ENCODE measurements at places on chromosomes 1 and 21.

- no peak for DNase-seq
Measured at GRCh38 chr21:26224366-26224765, 53.8 kb upstream of the APP start.

DNA sequence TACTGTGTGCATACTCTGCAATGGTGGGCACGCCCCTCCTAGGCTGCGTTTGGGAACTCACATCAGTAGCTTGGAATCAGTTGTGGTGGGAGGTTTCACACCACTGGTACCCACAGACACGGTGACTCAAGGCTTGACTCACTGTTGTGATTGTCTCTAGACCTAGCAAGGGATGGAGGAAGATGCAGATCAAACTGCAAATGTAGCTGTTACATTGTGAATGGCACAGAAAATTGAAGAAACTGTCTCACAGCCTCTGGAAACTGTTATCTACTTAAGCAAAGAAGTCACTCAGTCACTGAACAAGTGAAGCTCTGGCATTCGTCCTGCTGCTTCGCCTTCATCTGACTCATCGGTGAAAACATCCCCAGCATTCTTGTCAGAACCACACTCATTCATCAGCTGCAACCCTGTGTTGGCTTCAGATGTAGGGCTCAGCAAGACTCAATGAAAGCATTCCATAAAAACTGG is 59.5 kb downstream of the POFUT2 start:
- no peak for DNase-seq

- no peak for DNase-seq
Measured at GRCh38 chr1:99407018-99407417, 142.7 kb downstream of the PLPPR4 start.

DNA sequence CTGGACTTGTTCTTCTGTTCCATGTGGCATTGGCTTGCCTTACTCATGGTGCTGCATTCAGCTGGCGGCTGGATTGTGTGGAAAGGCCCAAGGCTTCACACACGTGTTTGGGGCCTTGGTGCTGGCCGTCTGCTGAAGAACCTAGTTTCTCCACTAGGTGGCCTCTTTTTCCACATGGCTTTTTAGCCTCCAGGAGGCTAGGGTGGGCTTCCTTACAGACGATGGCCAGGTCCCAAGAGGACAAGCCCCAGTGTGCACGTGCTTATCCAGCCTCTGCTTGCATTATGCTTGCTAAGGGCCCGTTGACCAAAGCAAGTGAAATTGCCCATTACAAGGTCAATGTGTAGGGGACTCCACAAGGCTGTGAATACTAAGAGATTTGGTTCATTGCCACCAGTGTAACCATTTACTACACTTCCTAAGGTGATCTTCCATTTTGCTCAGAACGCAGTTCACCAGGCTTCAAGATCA is 47.5 kb upstream of the FOXO6 start:
- no peak for DNase-seq

DNA sequence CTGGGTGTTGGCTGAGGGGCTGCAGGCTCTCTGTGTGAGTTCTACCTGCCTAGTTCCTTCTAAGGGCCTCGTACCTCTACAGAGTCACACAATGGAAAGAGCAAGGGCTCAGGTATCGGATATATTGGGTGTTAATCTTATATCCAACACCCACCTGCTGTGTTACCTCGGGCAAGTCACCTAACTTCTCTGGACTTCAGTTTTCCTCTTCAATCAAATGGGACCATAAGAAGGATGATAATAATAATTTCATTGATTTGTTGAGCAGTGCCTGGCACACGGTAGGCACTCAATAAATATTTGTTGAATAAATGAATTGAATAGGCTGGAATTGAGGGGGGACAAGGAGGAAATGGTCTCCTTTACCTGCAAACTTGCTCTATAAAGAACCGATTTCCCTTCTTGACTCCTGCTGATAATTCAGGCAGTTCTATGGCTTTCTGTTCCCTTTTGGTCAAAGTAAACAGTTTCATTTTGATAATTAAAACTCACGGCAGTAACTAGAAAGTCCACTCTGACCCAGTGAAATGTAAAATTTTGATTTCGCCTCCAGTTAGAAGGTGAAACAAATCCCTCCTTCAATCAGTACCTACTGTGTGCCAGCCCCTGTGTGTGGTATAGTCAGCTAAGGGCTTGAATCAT is 16.5 kb upstream of the MAN1C1 start:
- no peak for DNase-seq

DNA sequence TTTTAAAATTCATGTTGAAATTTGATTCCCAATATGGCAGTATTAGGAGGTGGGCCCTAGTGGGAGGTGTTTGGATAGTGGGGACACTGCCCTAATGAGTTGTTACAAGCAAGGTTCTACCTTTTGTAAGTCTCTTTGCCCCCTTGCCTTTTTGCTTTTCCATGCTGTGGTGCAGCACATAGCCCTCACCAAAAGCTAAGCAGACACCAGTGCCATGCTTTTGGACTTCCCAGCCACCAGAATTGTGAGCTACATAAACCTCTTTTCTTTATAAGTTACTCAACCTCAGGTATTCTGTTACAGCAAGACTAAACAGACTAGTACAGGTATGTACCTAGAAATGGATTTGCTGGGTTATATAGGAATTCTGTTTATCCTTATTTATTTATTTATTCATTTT is 13.7 kb downstream of the ZMYM4 start:
- no peak for DNase-seq

DNA sequence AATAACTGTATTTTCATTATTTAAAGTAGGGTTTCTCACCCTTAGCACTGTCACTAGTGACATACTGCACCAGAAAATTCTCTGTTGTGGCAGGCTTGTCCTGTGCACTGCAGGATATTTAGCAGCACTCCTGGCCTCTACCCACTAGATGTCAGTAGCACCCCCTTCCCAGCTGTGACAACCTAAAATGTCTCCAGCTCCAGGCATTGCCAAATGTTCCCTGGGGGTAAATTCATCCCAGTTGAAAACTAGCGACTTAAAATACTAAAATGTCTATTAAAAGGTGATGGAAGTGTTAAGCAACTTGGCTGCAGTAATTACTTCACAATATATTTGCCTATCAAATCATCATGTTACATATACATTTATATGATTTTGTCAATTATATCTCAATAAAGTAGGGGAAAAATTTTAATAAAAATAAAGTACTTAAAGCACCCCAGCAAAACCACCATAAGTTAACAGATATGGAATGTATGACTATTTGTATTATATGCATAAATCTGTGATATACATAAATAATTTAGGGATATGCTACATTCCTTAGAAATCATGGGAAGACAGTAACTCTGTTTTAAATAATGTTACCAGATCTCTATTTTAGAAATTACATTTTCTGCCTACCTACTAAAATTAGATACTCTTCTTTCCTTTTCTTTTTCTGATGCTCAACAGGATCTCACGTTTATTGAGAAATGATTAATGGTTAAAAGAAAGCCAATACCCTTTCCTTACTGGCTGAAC is 74.6 kb downstream of the ARID4B start:
- DNase-seq: no peak

- DNase-seq: no peak
Measured at GRCh38 chr1:221397606-221398005, 344.3 kb downstream of the DUSP10 start.

GRCh38 chr1:67830226-67830625 is 3.0 kb downstream of the GNG12 start:
- no peak for DNase-seq

DNA sequence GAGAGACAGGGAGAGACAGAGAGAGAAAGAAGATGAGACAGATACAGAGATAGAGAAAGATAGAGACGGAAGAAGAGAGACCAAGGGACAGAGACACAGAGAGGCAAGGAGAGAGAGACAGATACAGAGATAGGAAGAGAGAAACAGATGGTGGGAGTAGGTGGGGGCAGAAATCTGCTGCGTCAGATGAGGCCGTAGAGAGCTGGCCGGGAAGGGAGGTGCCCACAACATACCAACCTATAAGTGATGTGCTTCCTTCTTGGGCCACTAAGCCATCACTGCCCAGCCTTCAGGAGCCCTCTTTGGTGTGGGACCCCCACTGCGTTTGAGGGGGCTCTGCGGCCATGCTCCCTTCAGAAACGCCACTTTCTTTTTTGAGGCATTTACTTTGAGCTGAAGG is 307.6 kb upstream of the VAMP3 start:
- no peak for DNase-seq

DNA sequence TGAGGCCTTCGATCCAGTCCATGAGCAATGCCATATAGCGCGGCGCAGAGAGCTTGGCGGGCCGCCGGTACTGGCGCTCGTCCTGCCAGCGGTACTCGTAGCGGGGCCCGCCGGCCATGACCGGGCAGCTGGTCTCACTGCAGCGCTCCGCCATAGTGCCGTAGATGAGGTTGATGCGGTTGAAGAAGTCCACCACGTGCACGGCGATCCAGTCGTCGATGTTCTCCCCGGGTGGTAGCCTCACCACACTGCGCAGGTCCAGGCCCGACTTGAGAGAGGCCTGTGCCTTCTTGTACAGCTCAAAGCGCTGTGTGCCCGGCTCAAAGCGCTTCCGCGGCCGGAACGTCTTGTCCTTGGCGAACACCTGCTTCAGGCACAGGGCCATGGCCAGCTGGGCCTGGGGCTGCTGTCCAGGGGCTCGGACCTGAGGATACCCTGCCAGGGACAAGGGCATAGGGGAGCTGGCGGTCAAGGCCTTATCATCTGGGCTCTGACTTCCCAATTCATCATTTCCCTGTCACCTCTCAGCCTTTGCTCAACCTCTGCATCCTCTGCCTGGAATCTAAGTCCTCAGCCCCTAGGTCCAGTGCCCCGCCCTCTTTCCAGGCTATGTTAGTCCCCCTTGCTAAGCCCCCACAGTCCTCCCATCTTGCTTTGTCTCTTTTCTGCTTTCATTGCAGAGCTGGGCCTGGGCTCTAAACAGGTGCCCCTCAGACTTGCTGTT is 3.5 kb downstream of the MOB3C start:
- no peak for DNase-seq

- DNase-seq: no peak
Measured at GRCh38 chr1:205344066-205344928, 12.4 kb downstream of the KLHDC8A start.

GRCh38 chr1:65334081-65334480 is 24.7 kb downstream of the DNAJC6 start:
- DNase-seq: no peak

DNA sequence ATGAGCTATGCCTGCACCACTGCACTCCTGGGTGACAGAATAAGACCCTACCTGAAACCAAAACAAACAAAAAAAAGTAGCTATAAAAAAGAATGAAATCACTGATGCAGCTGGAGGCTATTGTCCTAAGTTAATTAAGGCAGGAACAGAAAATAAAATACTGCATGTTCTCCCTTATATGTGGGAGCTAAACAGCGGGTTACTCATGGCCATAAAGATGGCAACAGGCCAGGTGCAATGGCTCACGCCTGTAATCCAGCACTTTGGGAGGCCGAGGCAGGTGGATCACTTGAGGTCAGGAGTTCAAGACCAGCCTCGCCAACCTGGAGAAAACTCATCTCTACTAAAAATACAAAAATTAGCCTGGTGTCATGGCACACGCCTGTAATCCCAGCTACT is 152.7 kb downstream of the PIK3R3 start:
- DNase-seq: no peak

DNA sequence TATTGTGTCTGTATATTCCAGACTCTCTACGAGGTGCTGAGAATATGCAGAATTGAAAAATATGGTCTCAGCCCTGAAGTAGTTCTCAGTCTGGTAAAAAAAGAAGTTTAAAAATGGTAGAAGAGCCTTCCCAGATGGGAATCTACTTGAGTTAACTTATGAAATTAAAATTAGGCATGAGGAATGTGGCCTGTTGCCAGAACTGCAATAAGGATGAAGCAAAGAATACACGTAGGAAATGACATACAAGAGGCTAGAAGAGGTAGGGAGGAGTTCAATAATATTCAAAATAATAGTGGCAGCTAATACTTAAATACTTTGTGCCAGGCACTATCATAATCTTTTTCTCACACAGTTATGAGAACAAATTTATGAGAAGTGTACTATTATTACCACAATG is 6.3 kb downstream of the ASPM start:
- no peak for DNase-seq

DNA sequence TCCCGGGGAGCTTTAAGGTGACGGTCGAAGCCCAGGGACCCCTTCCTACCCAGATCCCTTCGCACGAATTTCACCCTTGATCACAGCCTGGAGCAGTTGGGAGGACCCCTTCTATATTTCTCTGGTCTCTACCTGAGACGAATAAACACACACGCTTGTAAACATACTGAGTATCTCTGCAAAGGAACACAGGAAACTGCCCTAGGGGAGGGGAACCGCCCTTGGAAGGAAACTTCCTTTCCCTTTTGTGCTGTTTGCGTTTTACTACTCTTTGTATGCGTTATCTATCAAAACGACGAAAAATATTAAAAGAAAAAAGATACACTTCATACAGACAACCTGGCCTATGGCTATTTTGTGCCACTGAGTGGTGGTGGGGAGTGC is 750 bp downstream of the NECAP2 start:
- no peak for DNase-seq

DNA sequence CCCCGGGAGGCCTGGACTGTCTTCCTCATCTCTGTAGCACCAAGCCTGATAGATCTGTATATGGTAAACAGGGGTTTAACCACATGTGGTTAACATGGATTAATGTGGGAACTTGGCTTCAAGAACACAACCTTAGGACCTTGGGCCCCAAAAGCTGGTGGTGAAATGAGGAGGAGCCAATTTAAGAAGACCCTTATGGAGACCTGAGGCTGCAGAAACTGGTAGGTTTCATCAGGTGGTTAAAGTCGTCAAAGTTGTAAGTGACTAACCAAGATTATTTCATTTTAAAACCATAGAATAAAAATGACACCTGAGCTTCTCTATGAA is 14.0 kb downstream of the THEMIS2 start:
- DNase-seq: no peak

GRCh38 chr1:230185076-230186001 is 118.3 kb downstream of the GALNT2 start:
- DNase-seq: no peak

DNA sequence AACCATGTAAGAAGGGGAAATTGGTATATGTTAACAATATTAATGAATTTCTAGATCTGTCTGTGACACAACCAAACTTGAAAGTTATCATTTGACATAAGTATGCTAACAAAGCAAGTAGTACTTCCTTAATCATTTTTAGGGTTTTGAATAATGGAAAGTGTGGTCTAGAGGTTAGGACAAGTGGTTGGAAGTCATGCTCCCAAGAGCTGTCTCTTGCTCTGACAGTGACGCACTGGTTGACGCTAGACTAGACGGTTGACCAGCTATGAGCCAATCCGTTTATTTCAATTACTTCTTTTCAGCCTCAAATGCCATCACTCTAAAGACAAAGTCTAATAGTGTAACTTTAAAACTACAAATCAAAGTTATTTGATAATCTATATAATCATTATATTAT is 20.7 kb upstream of the RGS1 start:
- DNase-seq: no peak

DNA sequence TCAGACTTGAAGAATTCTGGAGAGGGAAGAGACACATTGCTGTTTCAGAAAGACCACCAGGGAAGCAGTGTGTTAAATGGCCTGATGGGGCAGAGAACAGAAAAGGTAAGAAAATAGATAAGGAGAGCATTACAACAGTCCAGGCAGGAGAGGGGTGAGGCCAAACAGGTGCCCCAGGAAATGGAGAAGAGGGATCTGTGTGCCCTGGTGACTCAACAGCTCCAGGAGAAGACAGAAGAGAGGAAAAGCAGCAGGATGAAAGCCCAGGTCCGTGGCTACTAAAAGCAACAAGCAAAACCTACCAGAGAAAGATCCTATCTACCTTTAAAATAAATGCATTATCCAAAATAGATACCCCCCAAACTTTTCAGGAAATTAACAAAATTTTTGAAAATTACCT is 9.2 kb downstream of the TP53BP2 start:
- no peak for DNase-seq

- DNase-seq: no peak
Measured at GRCh38 chr1:227234998-227235405, 83.3 kb downstream of the CDC42BPA start.

- DNase-seq: no peak
Measured at GRCh38 chr1:230230948-230231773, 164.1 kb downstream of the GALNT2 start.

Measured in thoracic aorta (tissue), 2 donors.